NB4 (cell line): ENCODE measurements at places on chromosomes 1 and 21.

- no peak for DNase-seq
Observed at GRCh38 chr21:29177800-29178199, 47.4 kb downstream of the MAP3K7CL start.

DNA sequence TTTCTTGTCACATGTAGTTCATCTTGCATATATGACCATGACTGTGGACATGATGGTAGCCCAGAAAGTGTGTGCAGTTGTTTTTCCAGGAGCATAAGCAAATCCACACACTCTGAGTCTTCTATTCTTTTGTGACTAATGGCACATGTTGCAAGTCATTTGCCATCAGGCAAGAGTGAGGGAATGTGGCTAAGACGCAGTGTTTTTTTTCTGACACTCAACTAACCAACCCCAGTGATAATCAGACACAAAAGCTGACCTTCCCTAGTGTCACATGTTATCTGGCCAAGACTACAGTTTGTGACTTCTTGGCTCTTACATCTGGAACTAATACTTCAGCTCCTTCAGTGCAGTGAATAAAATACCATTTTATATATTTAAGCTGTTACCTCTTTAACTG, 108.8 kb downstream of the ITSN1 start:
- no peak for DNase-seq

DNA sequence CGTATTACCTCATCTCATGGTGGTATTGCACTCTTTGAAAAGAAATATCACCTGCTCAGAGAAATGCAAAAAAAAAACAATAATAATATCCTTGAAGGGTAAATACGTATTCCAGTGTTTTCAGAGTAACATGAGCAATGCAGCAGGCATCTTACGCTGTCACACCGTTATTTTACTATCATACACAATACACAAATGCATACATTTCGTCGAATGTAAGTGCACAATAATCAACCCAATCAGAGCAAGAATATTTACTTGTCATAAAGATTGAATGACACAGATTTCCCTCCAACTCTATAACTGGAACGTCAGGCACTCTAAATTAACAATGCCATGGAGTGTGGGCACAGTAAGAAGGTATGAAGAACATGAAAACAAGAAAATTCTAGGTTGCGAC, 1050.1 kb downstream of the PLA2G4A start:
- DNase-seq = no peak

- DNase-seq = no peak
Observed at GRCh38 chr1:206609229-206609991, 2.9 kb downstream of the EIF2D start.

- no peak for DNase-seq
Observed at GRCh38 chr1:73096841-73097240, 814.5 kb upstream of the NEGR1 start.

GRCh38 chr1:64474665-64475439, 4.9 kb downstream of the CACHD1 start:
- no peak for DNase-seq

- peak; percentile 7 for DNase-seq
Observed at GRCh38 chr1:230537456-230537855, 104.8 kb upstream of the COG2 start.

GRCh38 chr1:23810818-23811540, 10.4 kb upstream of the GALE start:
- peak; percentile 91 for DNase-seq

GRCh38 chr21:41776778-41777177, 9.9 kb upstream of the RIPK4 start:
- no peak for DNase-seq

- DNase-seq = no peak
Observed at GRCh38 chr1:228174482-228175315, 9.1 kb downstream of the IBA57 start.

GRCh38 chr1:186189156-186189555, 185.9 kb downstream of the TPR start:
- DNase-seq = no peak

- peak; percentile 60 for DNase-seq
Observed at GRCh38 chr1:29197590-29197924, 15.9 kb upstream of the SRSF4 start.

GRCh38 chr1:204348242-204348641, 11.5 kb downstream of the PLEKHA6 start:
- DNase-seq = no peak

DNA sequence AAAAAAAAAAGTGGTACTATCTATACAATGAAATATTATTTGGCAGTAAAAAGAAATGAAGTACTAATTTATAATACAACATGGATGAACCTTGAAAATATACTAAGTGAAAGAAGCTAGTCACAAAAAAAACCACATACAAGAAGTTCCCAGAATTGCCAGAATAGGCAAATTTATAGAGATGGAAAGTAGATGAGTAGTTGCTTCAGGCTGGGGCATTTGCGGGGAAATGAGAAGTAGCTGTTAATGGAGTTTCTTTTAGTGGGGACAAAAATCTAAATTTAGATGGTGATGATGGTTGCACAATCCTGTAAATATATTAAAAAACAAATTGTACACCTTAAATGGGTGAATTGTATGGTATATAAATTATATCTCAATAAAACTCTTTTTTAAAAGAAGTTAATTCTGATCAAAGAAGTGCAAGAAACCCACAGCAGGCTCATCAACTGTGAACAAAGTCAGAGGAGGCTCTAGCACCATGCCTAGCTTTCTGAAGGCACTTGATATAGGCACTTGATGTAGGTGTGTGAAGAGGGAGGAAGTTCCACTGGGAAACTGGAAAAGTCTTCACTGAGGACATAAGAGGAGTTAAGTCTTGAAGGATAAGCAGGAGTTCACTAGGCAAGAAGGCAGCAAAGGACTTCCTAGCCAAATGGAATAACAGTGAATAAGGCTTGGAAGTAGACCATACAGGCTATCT, 52.5 kb downstream of the DMAP1 start:
- DNase-seq = no peak

- no peak for DNase-seq
Observed at GRCh38 chr1:61435226-61435625, 289.7 kb downstream of the TM2D1 start.

DNA sequence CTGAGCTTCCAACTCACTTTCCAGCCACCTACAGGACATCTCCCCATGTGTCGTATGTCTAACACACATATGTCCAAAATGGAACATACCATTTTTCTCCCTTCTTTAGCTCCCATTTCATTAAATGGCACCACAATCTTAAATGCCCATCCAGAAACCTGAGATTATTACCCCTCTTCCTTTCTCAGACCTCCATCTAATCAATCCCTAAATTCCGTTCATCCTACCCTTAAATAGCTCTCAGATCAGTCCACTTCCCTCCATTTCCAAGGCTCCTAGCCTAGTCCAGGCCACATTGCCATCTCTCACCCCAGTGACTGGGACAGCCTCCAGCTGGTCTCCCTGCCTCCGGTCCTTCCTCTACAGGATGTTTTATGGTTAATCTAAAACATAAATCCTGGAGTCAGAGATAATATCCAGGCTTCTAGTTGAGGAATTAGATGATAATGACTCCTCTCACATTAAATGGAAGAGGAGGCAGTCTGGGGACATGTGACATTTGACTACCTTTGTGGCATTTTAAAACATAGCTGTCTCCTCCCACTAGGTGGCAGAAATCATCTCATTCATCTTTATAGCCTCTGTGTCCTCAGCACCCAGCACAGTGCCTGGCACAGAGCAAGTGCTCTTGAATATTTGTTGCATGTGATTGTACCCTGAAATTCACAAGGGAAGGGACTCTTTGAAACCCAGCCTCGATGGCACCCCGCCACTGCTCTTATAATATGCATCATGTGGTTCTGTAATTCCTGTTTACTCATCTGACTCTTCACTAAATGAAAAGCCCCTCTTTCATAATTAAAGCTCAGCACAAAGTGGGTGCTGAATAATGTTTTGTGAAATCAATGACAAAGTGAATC, 102.3 kb downstream of the TMEM53 start:
- DNase-seq = peak; percentile 39

DNA sequence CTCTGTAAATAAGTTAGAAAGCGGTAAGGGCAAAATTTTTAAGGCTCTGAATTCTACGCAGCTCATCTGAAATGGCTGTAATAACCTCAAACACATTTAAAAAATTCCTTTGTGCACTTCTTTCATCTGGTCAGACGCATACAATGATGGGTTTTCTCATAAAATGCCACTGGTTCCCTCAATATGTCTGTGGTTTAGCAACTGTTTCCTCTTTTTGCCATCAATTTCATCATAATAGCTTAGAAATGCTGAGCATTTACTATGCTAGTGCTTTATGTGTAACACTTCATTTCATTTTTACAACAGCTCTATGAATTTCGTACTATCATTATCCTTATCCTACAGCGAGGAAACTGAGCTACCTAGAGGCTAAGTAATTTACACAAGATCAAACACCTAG, 35.3 kb upstream of the DMRTA2 start:
- DNase-seq = peak; percentile 84

DNA sequence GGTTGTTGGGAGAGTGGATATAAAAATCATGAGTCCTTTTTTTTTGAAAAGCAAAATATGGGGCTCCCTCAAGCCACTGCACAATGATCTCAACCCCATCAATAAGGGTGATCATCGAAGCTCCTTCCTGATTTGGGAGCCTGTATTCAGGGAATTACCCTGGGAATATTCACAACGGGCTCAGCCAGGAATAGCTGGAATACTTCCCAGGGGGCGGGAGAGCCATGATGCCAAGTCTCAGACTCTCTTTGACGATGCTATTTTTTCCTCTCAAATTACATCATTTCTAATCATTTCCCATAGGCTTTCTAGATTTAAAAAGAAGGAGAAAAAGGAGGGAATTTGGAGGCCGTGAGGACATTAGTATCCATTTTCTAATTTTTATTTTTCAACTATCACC, 18.4 kb downstream of the OLIG1 start:
- no peak for DNase-seq

DNA sequence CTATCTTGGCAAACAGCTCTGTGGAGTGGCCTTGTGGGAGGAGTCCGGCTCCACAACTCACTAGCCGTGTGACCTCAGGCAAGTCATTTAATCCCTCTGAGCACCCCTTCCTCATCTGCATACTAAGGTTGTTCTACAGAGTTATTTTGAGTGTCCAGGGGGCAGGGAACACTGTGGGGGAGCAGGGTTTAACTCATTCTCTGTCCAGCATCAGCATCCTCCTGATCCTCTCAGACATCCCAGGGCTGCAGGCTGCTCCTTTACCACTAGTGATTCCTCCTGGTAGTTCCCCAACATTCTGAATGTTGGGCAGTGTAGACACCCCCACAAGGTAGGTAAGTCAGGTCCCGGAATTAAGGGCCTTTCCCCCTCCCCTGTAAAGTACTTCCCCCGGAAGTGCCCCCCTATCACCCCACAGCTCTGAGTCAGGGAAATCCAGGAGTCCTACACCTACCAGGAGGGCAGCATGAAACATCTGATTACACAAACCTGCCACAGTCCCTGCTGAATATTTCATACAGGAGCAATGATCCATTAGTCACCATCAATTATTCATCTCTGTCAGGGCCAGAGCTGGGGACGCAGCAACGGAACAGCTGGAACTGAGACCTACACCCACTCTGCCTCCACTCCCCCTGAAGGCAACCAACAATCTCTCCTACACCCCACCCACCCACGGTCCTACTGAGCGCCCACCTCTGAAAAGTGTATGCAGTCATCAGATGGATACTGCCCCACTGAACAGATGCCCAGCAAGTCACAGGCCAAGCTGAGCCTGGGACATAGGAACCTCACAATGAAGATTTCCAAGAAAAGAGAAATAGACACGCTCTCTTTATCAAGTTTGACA, 20.5 kb downstream of the SYT2 start:
- DNase-seq = no peak

DNA sequence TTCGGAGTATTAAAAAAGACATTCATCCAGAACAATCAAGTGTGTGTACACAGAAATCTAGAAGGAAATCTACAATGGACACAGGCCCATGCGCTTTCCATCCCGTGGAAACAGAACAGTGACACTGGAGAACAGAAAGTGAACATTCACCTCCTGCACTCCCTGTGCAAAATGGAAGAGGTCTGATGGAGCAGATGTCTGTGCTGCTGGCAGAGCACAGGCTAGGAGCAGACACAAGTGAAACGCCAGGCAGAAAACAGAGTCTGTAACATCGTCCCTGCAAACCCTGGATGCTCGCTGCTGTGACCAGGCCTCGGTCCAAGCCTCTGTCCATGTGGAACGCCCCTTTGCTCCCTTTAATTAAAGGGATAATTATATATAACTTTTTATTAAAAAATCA, 36.1 kb downstream of the SLC45A1 start:
- no peak for DNase-seq

GRCh38 chr1:220527279-220527907, 543 bp upstream of the MARK1 start:
- no peak for DNase-seq

DNA sequence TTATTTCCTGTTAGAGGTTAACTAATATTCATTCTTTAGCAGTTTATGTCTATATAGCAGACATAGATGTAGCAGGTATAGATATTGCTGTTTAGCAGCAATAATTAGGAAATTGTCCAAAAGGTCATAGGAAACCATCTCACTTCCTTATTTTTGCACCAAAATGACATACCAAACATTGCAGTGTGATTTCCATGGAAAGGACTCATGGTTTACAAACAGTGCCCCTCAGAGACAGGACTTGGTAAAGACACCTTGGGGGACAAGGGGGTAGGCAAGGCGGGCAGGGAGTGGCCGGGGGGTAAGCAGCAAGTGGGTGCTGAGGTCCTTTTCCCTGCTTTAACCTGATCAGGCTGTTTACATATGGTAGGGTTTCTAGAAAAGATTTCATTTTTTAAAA, 30.5 kb downstream of the BATF3 start:
- peak; percentile 71 for DNase-seq

DNA sequence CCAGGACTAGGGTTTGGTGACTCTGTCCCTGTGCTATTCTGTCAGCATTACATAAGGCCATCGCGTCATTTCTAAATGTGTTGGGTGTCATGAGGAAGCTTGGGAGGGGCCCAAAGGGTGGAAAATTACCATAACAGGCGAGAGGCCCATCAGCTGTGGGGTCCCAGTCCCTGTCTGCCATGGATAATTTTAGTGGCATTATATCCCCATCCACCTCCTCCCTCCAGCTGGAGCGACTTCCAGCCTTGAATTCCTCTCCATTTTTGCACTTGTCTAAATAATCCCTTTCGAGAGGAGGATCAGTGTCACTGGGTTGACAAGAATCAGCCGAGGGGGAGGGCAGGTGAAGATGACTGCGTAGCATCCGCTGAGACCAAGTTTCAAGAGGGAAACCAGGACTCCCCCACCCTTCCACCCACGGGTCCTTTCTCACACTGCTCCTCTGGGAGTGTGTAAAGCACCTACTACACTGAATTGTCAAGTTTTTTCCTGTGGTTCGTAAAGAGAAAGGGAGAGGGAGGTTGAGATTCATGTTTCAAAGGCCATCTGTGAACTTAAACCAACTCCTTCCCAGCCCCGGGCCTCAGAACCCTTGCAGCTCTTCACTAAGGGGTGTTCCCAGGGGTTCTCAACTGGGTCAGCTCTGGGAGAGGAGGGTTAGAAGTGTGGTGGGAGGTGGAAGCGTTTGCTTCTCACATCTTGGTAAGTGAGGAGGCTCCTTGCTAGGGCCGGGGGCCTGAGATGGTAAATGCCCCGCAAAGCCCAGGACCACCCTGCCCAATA, 29.2 kb downstream of the VASH2 start:
- DNase-seq = no peak

- no peak for DNase-seq
Observed at GRCh38 chr1:81435175-81435574, 365.6 kb upstream of the ADGRL2 start.
